ENCODE measurements at places on chromosomes 11 and 22. TPM values are rescaled to one million over a fixed set of nuclear protein-coding genes. Genes with fewer than 3 reads are reported as not detected.

TPBGL gene
- total RNA-seq = 0.64 TPM

DNA sequence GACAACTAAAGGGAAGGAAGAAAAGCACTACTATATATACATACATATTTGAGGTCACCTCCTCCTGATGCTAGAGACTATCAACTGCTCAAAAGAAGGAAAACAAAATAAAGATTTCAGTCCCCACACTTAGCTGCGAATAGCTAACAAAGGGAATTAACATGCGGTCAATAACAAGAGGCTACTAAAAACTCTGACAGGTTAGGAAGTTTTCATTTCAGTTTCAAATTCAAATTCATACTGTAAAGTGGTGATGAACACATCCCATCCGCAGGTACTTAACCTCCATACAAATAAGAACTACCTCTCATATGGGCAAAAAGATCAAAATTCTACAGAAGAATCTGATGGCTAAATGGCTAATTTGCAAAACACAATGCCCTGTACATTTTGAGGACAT, 2.6 kb downstream of the NAP1L4 start:
- DNase-seq = no peak

- DNase-seq = no peak
Observed at GRCh38 chr11:66970807-66971442, 4.2 kb upstream of the C11orf86 start.

- DNase-seq = no peak
Observed at GRCh38 chr22:25070956-25071355, 118.4 kb downstream of the KIAA1671 start.

DNA sequence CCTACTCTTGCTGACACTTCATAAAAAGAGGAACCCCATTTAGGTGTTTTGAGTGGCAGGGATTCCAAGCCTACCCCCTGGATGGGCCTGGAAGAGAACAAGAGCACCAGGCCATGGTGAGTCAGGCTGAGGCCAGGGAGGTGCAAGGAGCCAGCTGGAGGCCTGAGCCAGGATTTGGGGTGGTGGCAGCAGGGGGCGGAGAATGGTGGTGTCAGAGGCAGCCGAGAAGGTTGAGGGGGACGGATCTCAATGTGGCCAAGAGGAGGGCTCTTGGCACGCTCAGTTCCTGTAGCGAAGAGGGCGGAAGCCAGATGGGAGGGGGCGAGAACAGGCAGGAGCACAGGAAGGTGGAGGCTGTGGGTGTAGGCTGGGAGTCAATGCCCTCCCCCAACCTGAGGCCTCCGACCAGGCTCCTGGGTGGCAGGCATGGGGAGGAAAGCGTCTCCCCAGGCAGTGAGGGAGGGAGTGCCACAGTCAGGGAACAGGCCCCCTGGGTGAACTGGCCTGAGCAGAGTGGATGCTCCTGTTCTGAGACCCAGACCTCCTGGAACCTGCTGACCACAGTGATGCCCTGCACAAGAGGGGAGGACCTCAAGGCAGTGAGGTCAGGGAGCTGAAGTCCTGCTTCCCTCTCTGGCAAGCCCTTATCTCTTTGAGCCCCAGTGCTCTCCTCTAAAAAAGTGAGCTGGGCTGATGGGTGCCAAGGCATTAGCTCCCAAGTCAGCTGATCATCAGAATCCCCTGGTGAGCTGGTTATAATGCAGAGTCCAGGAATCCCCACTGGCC, 13.9 kb downstream of the RTN4RL2 start:
- no peak for DNase-seq

FAM227A gene
- total RNA-seq = 4.2 TPM

DNA sequence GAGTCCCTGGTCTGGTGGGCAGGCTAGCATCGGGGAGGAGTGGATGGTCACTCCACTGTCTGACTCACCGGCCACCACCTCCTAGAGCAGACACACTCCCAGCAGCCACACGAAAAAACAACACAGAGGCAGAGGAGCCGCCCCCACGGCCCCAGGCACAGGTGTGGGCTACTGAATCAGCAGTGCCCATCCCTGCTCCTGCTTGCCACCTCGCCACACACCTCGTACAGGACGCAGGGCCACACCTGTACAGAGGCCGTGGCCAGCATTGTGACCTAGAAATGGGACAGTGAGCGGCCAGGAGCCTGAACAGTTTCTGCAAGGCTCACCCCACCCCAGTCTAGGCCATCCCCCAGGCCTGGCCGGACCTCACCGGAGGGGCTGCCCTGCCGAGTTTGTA, 14.0 kb downstream of the TRIM29 start:
- no peak for DNase-seq

DNA sequence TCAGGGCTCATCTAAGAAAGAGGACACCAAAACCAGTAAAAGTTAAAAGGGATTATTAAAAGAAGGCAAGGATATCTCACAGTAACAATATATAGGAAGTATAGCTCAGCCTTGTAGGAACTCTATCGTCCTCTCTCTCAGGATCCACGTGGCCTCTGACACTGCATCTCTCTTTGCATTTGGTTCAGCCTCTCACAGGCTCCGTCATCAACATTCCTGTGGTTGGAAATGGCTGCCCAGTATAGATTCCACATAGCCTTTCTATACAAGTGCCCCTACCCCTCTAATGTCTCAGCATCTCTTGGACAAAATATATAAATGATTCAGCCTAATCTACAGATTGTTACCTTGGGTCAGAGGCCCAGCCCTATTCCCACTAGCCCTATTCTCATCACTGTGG, 101.3 kb upstream of the DBX1 start:
- DNase-seq = no peak

CRYBB2 gene
- not detected for total RNA-seq

DNA sequence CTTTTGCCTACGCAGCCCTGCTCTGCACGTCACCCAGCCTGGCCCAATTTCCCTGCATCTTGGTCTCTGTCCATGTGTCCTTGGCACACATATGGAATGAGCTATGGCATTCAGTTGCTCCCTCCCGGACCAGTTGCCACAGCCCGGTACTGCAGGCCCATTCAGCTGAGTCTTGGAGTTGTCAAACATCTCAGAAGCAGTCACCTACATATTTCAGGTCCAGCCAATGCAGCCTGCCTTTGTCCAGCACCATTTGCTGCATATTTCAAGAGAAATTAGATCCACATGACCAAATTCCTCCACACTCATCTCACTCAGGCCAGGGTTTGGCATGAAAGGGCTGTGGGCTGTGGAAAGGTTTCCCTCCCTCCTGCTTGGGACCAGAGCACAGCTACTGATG, 76.8 kb downstream of the MN1 start:
- no peak for DNase-seq

DNA sequence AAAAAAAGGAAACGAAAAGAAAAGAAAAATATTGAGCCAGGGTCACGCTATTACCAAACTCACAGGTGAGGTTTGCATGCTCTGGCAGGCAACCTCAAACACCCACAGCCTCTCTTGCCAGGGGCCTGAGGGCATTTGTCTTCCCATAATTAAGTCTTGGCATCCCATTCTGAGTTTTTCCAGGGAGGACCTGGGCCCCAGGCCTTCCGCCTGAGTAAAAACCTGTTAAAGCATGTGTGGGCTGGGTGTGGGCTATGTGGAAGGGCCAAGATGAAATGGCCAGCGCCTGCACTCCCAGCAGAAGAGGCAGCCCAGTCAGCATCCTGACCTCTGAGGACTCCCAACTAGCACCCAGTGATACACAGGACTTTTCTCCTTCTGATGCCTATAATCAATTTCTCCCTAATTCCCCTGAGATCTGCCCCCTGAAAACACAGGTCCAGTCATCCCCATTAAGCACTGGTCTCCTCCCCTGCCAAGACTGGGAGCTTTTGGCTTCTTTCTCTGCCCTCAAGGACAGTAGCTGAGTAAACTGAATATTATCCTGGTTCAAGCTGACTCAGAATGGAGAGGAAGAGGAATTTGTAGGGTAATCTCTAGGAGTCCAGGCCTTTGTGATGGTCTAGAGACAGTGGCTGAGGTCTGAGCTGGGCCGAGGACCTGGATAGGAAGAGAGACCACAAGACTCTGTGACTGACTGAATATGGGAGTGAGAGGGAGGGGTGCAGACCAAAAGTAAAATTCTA, 35.6 kb upstream of the ACER3 start:
- DNase-seq = no peak

DNA sequence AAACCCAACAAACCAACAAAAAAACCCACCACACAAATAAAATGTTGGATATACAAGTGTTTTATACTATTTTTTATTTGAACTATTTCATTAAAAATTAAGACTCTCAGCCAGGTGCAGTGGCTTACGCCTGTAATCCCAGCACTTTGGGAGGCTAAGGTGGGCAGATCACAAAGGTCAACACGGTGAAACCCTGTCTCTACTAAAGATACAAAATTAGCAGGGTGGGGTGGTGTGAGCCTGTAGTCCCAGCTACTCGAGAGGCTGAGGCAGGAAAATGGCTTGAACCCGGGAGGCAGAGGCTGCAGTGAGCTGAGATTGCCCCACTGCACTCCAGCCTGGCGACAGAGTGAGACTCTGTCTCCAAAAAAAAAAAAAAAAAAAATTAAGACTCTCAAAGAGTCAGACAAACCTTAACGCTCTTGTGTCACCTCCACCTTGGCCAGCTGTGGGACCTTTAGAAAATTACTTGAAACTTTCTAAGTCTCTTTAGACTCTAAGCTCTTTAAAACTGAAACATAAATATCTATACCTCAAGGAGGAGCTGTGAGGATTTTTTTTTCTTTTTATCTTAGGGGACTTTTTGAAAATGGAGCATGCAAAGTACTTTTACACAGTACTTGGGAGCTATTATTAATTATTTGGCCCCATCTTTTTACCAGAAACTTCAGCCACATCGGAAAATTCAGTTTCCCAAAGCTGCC, 68.4 kb upstream of the CLNS1A start:
- DNase-seq = no peak

GPR83 gene
- total RNA-seq = 0.15 TPM

DNA sequence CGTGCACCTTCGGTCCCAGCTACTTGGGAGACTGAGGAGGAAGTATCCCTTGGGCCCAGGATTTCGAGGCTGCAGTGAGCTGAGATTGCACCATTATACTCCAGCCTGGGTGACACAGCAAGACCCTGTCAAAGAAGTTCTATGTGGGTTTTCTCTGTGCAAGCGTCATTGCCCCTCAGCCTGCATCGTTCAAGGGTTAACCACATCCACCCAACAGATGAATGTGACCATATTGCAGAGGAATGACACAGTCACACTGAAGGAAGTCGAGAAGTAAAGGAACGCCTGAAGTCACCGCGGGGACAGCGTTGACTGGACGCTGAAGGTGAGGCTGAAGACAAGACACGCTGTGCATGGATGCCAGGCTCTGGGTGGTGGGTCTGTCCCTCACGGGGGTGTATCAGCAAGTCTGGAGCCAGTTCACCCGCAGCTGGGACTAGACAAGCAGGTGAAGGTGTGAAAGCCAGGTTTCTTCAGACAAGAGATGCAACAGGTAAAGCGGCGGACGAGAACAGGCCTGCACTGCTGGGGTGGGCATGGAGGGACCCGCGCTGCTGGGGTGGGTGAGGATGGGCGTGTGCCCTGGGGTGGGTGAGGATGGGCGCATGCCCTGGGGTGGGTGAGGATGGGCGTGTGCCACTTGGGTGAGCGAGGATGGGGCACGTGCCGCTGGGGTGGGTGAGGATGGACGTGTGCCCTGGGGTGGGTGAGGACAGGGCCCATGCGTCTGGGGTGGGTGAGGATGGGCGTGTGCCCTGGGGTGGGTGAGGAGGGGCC, 36.5 kb upstream of the TOLLIP start:
- DNase-seq = peak; percentile 12

DNA sequence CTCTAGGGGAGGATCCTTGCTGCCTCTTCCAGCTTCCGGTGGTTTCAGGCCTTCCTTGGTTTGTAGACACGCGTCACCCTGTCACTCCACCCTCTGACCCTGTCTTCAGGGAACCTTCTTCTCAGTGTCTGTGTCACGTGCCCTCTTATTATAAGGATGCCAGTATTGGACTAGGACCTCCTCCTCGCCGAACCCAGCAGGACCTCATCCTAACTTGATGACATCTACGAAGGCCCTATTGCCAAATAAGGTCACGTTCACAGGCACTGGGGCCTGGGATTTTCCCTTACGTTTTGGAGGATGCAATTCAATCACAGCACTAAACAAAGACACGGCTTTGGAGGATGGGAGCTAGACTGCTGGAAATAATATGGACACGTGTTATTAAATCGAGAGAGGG, 408.7 kb downstream of the BRD1 start:
- no peak for DNase-seq

MB gene
- total RNA-seq = 0.29 TPM

DNA sequence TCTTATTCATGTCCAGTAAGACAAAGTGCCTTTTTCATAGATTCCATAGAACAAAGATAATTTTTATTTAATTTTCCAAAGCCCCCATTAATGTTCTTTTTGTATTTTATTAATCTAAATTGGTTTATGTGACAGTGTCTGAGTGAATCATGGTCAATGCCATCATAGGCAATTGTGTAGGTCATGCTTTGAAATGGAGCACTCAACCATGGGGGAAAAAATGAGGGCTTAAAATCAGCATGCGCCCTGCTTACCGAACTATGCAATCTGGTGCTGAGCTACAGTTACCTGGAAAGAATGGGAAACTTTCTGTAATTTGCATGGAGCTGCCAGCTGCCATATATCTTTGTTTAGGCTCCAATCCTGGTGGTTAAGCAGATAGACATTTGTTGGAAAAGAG, 28.4 kb upstream of the RAB38 start:
- no peak for DNase-seq

- no peak for DNase-seq
Observed at GRCh38 chr22:30309951-30310741, 16.6 kb downstream of the TBC1D10A start.

- DNase-seq = no peak
Observed at GRCh38 chr11:79458709-79459108, 17.9 kb upstream of the TENM4 start.

DNA sequence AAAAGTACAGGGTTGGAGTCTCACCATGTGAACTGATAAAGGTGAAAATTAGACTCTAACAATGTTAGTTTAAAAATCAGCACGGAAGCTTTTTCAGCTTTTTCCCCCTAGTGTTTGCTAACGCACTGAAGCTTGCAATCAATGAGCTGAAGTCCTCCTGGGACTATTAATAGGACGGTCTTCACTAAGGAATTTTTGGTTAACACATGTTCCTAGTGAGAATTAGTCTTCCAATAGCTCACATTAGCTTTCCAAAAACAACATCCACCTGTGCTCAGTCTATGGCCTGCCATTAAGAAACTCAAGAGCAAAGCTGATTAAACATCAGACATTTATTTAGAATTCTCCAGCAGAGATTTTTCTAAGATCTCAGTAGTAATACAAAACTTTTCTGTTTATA, 26.7 kb upstream of the DDI1 start:
- no peak for DNase-seq

Data from H9 (cell line).